ENCODE measurements at places on chromosomes 4 and X. TPM values are rescaled to one million over a fixed set of nuclear protein-coding genes. Genes with fewer than 3 reads are reported as not detected.

DNA sequence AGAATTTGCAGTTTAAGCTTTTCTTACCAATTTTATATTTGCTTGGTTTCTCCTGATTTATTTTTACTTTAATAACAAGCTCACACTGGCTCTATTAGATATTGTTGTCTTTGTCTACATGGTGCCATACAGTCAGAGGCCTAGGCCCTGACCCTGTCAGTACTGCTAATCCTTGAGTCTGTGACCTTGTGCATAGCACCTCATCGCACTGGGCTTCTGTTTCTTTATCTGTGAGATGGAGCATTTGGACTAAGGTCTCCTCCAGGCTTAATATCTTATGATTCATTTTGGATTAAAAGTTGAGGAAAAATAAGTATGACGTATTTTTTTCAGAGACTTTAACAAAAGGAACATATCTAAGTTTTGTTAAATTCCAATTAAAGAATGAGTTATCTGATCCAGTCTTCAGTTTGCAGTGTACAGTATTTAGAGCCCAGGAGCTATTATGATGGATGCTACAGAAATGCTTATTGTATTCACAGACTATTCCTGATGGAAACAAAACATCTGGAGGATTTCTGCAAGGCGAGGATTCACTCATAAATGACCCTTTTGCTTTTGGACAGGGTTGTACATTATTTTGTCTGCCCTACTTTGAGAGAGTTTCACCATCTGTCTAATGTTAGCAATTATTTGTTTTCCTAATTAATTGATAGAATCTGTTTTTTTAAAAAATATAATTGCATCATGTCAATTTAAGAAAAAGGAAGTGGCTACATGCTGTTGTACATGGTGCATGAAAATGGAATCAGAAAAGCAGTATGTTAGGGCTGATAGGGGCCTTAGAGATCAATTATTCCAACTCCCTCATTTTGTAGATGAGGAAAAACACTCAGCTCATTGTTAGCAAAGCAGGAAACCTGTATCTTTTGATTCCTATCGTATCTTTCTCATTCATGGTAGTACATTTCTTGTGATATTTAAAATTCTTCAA lies 203.6 kb downstream of the BANK1 start:
- H3K4me3 ChIP-seq = no peak overlapping the region
- no peaks in the 10 kb centered on the region for H3K4me1 ChIP-seq
- no peaks in the 10 kb centered on the region for H3K27me3 ChIP-seq
- no peak for DNase-seq
- peak overlapping the region; percentile 14 for H3K27ac ChIP-seq
- H3K36me3 ChIP-seq = no peaks in the 10 kb centered on the region

- no peaks in the 10 kb centered on the region for H3K4me1 ChIP-seq
- no peak for DNase-seq
- H3K27me3 ChIP-seq = no peaks in the 10 kb centered on the region
These were observed 208.6 kb upstream of the PRPS2 start for GRCh38 chrX:12582649-12583048.

The ITIH6 gene
- total RNA-seq = not detected

The CTAG1A gene
- not detected for total RNA-seq
